ENCODE measurements at places on chromosomes 16 and 17.

- no peak for DNase-seq
These were observed 30.7 kb upstream of the PIK3R6 start for GRCh38 chr17:8898126-8898525.

GRCh38 chr16:495127-495748 is 32.3 kb upstream of the CAPN15 start:
- peak; percentile 6 for DNase-seq

DNA sequence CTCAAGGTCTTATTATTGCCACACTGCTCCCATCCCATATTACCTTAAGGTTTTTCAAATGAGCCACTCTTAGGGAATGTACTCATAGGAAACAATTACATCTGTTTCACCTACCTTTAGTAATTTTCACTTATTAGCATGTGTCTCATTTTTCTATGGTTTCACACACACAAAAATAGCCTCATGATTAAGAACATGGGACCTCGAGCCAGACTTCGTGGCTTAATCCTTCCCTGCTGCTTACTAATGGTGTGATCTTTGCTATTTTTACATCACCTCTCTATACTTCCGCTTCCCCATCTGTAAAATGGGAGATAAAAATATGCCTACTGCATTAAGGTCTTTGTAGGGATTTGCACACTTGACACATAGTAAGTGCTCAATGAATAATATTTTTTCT is 38.5 kb downstream of the OTOA start:
- no peak for DNase-seq

- no peak for DNase-seq
These were observed 266.7 kb upstream of the SDK2 start for GRCh38 chr17:73910821-73911515.

DNA sequence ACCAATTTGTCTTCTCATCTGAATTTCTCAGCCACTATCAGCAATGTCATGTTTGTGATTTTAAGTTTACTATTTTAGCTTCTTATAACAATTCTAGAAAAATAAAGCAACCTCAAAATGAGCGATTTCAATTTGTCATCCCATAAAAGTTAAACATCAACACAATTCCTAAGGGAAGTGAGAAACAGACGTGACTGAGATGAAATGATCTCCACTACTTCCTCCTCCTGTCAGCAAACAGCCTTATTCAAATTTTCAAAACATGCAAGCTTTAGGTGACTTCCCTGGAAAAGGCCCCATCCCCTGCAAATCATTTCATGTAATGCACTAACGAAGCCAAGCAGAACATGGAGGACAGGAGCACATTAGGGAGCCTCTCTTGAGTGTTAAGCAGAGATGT is 64.9 kb downstream of the ZNF652 start:
- no peak for DNase-seq

GRCh38 chr17:39751637-39752036 is 13.9 kb downstream of the GRB7 start:
- DNase-seq: no peak

DNA sequence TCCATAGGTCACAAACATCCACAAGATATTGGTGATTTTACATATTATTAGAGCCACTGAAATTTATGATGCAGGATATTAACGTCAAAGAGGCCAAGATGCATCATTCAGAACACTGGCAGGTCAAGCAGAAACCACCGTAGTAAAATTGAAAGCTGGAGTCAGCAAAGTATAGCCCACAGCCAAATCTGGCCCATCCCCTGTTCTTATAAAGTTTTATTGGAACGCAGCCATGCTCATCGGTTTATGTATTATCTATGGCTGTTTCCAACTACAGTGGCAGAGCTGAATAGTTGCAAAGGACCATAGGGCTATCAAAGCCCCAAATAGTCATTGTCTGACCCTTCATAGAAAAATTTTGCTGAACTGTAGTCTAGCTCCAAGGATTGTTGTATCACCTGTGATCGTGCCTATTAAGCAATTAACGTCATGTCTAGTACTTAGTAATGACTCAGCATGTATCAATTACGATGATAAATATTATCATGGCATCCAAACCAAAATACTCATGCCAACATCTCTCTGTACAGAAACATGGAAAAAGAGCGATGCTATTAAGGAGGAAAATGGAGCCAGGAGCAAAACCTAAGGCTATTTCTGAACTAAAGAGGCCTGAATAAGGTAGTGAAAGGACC is 165.6 kb downstream of the IRX3 start:
- DNase-seq: no peak

GRCh38 chr17:27840688-27841087 is 40.4 kb upstream of the NOS2 start:
- no peak for DNase-seq

- no peak for DNase-seq
These were observed 5.3 kb downstream of the KPNB1 start for GRCh38 chr17:47654991-47655390.

DNA sequence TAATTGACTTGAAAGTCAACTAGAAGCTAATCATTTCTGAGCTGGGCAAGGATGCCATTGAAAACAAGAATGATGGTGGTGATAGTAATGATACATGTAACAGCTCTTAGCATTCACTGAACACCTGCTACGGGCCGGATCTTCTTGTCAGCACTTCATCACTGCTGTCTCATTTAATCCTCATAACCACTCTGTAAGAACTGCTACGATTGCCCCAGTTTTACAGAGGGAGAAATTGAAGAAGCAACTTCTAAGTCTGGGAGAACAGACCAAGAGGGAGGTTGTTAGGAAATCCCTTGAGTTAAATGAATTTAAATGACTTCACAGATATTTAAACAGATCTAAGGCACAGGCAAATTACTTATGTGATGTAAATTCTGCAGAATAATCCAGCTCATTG is 7.0 kb upstream of the GAN start:
- no peak for DNase-seq

GRCh38 chr17:50672831-50673551 is 34.7 kb downstream of the ANKRD40 start:
- DNase-seq: no peak

DNA sequence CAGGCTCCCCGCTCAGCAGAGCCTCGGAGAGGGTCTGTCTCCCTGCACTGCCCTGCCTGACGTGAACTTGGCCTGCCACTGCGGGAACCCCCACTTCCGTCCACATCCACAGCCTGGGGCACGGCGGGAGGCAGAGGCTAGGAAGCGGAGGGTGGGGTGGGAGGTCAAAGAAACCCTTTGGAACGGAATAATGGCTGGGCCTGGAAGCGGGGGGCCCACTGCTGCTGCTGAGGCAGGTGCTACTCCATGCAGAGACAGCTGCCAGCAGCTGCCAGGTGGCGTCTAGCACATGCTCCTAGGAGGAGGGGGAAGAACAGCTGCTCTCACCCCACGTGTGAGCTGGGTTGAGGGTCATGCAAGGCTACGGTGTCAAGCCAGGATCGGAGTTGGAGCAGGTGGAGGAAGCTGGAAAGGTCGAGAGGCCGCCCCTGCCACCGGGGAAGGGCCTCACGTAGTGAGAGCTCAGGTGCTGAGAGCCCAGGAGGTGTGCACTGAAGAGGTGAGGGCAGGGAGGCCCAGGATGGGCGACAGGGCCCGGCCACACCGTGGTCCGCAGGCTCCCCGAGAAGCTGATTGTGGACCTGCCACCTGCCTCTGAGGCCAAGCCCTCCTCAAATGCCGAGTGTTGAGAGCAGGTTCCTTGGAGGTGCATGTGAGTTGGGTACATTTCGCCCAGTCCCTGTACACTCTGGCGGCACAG is 9.8 kb downstream of the FSCN2 start:
- DNase-seq: no peak

GRCh38 chr17:67360880-67361279 is 5.5 kb downstream of the PSMD12 start:
- no peak for DNase-seq
